Cardiac septum (tissue), 1 donor: ENCODE measurements at places on chromosomes 5 and 9.

- DNase-seq = no peak
These were observed 216.7 kb downstream of the BNC2 start for GRCh38 chr9:16653491-16654399.

DNA sequence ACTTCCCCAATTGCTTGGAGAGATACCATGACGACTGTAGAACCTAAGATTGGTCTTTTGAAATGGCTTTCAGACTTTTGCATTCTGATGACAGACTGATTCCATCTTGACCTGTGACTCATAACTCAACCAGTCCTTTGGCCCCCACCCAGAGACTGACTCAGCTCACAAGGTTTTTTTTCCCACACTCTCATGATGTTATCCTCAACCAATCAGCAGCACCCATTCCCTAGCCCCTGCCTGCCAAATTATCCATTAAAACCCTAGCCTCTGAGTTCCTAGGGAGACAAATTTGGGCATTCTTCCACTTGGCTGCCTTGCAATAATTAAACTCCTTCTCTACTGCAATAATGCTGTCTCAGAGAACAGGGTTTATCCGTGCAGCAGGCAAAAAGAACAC is 1263.3 kb upstream of the CDH9 start:
- DNase-seq = no peak

GRCh38 chr5:956941-957747 is 51.5 kb upstream of the NKD2 start:
- DNase-seq = peak; percentile 74

DNA sequence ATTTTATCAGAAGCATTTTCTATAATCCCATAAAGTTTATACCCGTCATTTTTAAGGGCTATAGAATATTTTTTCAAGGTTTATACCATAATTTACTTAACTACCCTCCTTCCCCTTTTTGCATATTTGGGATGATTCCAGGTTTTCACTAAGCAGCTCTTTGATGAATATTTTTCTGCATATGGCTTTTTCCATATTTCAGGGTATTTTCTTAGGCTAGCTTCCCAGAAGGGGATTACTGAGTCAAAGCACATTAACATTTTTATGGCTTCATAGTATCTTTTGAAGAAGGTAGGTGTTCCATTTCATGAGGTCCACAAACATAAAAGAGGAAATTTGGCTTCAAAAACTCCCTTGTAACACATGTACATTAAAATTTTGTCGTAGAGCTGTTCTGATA is 14.6 kb upstream of the COL15A1 start:
- DNase-seq = no peak

DNA sequence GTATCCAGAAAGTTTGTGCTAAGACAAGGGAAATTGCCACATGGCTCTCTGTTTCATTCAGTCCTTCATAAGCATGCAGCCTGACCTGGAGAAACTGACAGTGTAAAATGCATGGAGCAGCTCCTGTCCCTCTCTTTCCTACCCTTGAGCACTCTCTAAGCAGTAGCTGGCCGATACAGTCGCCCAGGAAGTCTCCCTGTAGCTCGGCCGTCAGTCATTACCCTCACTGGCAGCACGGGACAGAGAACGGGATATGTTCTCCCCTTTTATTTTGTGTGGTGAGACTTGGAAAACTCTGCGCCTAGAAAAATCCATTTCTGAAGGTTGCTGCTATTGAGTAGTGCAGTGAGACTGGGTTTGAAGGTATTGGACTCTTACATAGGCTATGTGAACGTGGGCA is 56.8 kb upstream of the KCNMB1 start:
- DNase-seq = no peak

- no peak for DNase-seq
These were observed 42.0 kb downstream of the SHB start for GRCh38 chr9:38026840-38027527.

DNA sequence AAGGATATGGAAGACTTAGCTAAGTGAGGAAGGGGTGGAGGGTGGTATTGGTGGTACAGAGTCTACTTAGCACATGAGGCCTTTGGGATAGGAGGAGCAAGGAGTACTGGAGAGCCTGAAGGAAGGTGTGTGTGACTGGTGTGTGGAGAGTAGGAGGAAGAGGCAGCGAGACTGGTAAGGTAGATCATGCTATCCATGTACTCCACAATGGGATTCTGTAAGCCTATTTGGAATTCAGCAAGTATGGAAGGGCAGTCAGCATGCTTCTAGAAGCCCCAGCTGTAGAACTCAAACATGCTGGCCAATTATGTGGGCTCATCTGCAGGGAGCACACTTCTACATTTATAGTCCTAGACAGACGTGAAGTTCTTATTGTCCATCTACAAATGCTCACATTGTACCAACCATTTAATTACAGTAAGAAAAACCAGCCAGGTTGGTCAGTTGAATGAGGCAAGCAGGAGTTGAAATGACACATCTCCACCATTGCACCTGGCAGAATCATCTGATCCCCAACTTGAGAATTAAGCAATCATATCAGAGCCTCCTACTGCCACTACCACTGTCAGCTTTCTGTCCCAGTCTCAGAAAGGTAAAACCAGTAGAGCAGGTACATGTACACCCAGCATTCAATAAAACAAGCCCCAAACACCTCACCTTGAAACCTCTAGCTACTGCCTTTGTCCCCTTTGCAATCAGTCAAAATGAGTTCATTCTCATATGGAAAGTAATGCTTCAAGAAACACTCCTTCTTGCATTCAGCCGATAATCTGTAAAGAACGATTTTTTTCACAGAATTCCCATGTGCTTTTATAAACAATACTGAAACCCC is 60.9 kb upstream of the GLRX start:
- DNase-seq = no peak

DNA sequence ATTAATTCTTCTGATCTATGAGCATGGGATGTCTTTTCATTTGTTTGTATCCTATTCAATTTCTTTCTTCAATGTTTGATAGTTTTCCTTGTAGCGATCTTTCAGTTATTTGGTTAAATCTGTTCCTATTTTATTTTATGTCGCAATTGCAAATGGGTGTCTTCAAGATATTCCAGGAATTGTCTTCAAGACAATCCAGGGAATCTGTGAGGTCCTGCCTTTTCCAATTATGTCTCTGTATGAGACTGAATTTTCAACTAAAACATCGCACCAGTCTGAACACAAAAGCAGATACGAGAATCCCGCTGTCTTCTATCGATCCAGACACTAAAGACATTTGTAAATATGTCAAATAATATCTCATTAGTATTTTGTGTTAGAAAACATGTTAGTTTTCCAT is 485.5 kb downstream of the BNC2 start:
- no peak for DNase-seq

DNA sequence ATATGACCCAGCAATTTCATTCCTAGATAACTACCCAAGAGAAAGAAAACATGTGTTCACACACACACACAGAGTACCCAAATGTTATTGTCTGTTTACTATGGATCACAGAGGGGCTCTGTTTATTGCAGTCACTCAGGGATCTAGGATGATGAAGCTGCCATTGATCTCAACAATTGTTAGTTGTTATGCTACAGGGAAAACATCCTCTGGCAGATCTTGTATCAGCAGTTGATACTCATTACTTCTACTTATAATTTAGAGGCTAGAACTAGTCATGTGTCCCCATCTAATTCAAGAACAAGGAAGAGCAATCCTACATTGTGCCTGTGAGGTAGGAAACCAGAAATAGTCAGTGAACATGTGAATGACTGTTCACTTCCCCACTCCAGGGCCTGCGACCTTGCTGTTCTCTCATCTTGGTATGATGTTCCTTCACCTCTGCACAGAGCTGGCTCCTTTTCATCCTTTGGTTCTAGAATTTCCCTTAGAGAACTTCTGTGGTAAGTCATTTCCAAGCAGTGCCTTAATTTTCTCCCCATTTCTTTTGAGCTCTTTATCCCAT is 30.3 kb downstream of the NMUR2 start:
- no peak for DNase-seq

- DNase-seq = no peak
These were observed 338.7 kb downstream of the NPR3 start for GRCh38 chr5:33049842-33050241.
